ENCODE measurements at places on chromosomes 1 and 21.

- no peak for DNase-seq
These were observed 142.4 kb upstream of the RUNX3 start for GRCh38 chr1:25072461-25072860.

GRCh38 chr1:247681288-247681897 is 1.9 kb upstream of the OR13G1 start:
- peak; percentile 74 for DNase-seq

GRCh38 chr1:172600615-172601014 is 58.3 kb upstream of the FASLG start:
- DNase-seq = peak; percentile 68

DNA sequence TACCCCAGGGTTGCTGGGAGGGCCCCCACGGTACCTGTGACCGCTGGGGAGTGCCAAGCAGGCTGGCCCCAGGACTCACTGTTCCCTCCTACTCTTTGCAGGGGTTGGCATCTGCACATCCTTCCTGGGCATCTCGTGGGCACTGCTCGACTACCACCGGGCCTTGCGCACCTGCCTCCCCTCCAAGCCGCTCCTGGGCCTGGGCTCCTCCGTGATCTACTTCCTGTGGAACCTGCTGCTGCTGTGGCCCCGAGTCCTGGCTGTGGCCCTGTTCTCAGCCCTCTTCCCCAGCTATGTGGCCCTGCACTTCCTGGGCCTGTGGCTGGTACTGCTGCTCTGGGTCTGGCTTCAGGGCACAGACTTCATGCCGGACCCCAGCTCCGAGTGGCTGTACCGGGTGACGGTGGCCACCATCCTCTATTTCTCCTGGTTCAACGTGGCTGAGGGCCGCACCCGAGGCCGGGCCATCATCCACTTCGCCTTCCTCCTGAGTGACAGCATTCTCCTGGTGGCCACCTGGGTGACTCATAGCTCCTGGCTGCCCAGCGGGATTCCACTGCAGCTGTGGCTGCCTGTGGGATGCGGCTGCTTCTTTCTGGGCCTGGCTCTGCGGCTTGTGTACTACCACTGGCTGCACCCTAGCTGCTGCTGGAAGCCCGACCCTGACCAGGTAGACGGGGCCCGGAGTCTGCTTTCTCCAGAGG is 6.8 kb downstream of the XKR8 start:
- DNase-seq = peak; percentile 91

DNA sequence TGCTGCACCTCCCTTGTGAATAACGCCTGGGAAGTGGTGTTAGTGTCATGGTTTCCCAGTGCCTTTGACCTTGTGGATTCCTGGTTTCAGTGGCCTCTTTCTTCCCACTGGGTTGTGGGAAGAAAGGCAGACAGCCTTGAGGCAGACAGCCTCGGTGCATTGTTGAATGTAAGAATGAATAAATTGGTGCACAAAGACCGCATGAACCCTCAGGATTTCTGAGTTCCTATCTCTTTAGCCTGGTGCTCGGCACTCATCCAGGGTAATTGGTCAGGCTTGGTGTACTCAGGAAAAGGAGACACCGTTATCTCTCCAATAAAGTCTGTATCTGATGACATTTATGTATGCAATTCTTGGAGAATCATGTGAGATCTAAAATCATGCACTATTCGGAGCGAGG is 5.1 kb downstream of the ZNF362 start:
- no peak for DNase-seq

DNA sequence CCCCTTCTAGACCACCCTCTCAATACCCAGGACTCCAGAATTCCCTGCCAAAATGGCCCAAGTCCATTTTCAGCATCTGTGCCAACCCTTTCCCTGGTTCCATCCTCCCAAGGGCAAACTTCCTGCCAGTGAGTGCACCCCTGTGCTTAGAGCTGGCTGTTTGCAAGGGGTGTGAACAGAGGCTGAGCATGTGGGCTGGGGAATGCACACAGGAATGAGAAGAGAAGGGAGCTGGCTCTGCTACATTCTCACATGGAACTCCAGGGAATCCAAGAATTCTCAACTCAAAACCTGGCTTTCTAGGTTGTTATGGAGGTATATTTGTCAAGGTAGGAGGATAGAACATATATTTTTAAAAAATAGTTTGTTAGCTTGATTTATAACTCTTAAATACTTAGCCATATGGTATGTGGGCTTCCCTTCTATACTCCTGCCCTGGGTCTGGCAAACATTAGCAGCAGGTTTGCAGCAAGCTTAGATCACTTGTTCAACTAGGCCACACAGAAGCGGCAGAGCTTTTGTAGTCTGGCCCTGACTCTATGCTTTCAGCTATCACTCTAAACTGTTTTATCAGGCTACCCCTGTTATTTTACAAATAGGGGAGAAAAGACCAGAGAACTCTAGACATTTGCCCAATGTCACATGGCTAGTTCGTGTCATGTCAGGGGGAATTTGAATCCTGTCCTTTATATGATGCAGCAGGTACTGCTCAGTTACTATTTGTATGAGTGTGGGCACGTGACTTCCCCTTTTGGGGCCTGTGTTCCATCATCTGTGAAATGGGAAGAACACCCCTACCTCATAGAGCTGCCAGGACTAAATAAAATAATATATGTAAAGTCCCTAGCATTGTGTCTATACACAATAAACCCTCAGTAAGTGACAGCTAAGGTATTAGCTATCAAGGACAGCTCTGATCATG is 8.1 kb upstream of the STMN1 start:
- DNase-seq = peak; percentile 67

DNA sequence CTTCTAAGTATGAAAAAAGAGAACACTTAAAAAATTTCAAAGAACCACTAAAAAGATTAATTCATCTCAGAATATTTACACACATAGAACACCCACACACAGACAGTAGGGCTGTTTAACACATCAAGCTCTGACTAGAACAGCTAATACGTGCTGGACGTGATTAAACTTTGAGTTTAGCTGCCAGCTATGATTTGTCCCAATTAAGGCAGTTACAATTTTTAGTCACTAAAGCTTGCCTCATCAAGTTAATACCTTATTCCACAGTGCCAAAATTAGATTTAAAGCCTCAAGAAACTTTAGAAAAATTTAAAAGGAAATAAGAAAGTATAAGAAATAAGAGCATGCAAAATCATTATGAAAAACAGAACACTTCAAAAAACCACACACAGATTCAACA is 18.9 kb downstream of the SLC16A1 start:
- DNase-seq = no peak

DNA sequence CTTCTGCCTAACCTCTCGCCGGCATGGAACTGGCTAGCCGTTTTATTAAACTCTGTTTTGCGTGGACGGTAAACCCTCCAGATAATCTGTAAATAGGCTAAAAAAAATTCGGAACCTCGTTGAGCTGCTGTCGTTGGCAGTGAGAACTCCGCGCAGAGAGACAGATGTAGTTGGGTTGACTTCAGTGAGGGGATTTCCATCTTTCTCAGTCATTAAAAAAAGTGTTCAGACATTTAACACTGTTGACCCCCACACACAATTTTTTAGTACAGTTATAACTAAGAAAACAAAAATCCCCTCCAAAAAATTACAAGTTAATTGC is 464 bp downstream of the PARK7 start:
- DNase-seq = no peak

GRCh38 chr1:196209983-196210382 is 398.3 kb downstream of the KCNT2 start:
- DNase-seq = no peak

DNA sequence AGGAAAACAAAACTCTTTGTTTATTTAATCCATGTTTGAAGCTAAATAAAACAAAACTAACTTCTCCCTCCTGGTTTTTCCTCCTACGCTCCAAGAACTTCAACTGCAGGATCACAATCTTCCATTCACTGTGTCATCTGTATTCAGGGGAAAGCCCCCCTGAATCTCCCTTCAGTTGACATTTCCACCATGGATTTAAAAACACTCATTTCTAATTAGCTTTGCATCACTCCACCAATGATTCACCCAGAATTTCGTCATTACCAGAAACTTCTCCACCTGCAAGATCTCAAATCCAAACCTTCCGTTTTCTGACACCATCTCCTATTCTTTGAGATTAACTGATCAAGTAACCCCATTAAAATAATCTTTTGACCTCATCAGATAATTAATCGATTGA is 10.9 kb upstream of the RGS5 start:
- no peak for DNase-seq

DNA sequence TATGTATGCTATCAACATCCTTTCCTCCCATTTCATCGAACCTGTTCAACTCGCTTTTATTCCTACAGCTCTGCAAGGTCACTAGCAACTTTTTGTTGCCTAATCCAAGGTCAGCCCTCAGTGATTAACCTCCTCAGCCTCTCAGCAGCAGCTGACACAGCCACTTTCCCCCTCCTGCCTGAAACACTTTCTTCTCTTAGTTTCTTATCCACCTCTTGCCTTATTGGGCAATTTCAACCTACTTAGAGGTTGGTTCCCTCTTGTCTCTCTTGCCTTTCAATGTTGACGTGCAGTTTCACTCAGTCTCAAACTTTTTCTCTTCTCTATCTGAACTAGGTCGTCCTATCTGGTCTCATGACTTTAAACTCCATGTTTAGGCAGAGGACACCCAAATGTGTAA is 156.3 kb downstream of the C1orf94 start:
- DNase-seq = no peak

DNA sequence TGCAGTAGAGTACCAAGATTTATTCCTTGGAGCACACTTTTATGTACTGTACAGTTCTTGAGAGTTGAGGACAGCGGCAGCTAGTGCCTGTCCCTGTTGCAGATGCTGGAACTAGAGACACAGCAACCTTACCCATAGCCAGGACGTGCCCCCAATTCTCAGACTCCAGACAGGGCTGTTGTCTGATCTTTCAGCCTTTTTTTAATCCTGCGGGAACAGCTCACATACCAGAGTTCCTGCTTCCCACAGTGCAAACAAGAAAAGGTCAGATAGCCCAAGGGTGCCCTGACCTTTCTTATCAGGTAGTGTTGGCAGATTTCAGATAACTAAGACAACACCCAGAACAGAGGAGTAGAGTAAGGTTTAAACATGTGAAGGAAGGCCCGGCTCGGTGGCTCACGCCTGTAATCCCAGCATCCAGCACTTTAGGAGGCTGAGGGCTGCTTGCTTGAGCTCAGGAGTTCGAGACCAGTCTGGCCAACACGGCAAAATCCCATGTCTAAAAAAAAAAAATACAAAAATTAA is 78.5 kb downstream of the DOP1B start:
- DNase-seq = peak; percentile 93

DNA sequence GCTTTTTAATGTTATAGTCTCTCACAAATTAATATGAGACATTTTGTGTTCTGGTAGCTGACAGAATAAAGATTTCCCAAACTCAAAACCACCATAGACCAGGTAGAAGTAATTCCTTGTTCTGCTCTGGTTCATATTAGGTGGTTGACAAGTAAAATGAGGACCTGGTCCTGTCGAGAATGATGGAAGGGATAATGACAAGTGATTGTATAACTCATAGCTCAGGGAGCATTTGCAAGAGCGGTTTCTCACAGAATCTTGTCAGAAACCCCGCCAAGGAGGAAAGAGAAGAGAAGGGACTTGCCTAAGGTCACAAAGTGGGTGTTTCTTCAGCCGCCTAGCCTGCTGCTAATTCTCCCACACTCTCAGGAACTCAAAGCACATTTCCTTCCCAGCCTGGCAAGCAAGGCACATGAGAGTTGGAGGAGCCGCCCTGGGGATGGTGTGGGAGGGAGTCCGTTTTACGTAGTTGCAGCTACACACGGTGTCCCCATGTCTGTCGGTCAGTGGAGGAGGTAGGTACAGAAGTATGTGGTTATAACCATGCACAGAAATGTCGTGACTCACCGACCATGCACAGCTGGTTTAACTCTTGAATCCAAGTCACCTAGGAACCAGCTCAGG is 46.5 kb downstream of the SAMD13 start:
- no peak for DNase-seq

DNA sequence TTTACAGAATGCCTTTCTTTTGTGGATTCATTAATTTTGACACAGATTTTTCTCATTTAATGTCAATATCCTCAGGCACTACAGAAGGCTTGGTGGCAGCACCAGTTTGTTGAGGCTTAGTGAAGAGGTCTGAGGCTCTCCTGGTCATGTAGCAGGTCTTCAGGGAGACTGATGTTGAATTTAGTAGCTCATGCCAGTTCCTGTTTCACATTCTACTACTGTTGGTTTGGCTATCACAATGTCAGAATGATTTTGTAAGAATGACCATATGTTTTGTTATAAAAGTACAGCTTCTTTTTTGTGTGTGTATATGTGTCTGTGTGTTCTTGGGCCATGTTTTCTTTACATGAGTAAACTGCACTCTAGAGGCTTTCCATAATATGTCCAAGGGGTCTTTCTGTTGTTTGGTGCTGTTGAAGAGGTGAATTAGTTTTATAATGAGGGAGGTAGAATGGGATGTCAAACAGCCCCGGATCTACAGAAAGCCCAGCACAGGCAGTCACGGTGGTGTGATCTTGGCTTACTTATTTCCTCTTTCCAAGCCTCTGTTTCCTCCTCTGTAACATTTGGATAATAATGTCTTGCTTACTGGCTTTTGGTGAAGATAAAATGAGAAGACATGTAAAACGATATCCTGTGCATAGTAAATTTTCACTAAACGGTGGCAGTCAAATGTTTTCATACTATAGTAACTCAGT is 32.0 kb downstream of the C1orf21 start:
- DNase-seq = no peak

DNA sequence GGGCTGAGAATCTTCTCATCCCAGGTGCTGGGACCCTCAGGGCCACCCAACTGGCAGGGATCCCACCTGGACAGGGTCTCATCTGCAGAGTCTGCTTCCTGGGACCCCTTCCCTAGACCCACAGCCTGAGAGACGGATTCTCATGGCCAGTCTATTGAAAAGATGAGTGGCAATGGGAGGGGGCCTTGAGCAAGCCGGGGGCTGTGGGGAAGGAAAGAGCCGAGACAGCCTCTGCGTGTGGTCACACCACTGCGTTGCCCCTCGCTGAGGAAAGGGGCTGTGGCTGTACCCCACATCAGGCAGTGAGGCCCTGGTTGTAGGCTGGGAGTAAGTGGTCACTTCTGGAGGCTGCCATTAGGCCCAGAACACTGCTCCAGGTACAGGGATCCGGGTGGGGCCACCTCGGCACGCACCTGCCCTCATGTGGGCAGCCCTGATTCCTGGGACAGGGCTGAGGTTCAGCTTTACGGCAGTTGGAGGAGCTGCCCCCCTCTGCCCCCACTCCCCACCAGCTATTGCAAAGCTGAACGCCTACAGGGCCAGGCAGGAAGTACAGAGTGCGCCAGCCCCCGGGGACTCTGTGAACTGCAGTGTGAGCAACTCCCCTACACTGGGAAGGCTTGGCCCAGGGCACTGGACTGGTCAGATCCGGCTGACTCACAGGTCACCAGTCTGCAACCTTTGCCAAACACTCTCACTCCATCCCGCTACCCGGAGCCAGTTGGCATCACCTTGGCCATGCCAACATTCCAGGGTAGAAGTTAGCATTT is 106.9 kb downstream of the RIPK4 start:
- no peak for DNase-seq

DNA sequence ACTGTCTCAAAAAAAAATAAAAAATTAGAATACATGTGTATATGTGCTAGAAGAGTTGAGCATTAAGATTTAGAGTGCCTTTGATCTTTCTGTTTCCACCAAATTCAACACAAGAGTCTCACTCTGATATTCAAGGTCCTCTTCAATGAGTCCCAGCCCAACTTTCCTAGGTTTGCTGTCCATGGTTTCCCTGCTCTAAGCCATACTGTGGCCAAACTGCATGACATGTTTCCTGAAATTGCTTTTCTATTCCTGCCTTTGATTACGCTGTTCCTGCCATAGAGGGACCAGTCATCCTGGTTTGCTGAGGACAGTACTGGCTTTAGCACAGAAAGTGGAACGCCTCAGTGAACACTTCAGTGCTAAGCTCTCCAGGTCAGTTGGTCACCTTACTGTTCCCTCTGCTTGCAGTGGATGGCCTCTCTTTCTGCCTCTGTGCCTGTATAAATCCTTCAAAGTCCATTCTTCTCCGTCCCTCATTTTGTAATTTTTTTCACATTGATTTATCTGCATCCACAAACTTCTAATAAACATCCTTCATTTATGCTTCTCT is 305.9 kb upstream of the PROX1 start:
- DNase-seq = no peak

All from islet precursor cell (in vitro differentiated cells).